ENCODE measurements at places on chromosomes 3 and 15.

GRCh38 chr3:78174821-78175220, 1134.9 kb downstream of the ROBO2 start:
- no peak for DNase-seq

- no peak for DNase-seq
Observed at GRCh38 chr3:24985668-24986067, 442.4 kb upstream of the RARB start.

- no peak for DNase-seq
Observed at GRCh38 chr3:173000553-173000952, 140.5 kb downstream of the SPATA16 start.

GRCh38 chr3:2984005-2984830, 126.0 kb downstream of the IL5RA start:
- DNase-seq = no peak

DNA sequence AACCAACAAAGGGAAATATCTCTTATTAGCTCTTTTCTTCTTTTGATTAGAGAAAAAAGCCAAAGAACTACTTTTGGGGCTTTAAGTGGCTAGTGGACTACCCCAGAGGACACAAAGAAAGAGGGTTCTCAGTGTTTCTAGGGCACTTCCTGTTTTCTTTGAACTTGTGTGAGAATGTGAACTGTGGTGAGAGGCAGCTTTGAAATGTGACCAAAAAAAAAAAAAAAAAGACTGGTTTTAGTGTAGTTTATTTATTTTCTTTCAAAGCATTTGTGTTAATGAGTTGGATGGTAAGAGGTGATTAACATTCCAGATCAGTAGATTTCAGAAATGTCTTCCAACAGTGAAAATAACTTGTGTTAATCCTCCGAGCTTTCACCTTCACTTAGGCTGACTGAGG, 32.4 kb downstream of the SELENOT start:
- DNase-seq = no peak

DNA sequence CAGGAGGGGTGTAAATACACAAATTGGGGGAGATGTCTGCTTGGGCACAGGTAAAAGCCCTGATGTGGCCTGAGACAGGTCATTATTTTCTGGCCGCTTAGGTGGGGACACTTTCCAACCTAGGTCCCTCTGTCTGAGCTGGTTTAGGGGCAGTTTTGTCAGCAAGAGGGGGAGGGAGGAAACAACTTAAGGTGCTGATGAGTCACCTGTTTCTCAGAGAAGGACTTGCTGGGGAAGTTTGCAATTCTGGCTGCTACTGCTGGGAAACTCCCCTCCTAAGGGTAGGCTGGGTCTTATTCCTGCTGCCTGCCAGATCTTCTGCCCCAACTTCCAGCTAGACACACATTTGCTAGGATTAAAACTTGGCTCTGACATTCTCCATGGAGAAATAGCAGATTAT, 4.8 kb upstream of the RHOV start:
- DNase-seq = no peak

- no peak for DNase-seq
Observed at GRCh38 chr3:29291260-29291981, 10.6 kb downstream of the RBMS3 start.

- no peak for DNase-seq
Observed at GRCh38 chr15:85642065-85642692, 152.5 kb downstream of the KLHL25 start.

GRCh38 chr3:54481606-54482365, 359.4 kb downstream of the CACNA2D3 start:
- no peak for DNase-seq

DNA sequence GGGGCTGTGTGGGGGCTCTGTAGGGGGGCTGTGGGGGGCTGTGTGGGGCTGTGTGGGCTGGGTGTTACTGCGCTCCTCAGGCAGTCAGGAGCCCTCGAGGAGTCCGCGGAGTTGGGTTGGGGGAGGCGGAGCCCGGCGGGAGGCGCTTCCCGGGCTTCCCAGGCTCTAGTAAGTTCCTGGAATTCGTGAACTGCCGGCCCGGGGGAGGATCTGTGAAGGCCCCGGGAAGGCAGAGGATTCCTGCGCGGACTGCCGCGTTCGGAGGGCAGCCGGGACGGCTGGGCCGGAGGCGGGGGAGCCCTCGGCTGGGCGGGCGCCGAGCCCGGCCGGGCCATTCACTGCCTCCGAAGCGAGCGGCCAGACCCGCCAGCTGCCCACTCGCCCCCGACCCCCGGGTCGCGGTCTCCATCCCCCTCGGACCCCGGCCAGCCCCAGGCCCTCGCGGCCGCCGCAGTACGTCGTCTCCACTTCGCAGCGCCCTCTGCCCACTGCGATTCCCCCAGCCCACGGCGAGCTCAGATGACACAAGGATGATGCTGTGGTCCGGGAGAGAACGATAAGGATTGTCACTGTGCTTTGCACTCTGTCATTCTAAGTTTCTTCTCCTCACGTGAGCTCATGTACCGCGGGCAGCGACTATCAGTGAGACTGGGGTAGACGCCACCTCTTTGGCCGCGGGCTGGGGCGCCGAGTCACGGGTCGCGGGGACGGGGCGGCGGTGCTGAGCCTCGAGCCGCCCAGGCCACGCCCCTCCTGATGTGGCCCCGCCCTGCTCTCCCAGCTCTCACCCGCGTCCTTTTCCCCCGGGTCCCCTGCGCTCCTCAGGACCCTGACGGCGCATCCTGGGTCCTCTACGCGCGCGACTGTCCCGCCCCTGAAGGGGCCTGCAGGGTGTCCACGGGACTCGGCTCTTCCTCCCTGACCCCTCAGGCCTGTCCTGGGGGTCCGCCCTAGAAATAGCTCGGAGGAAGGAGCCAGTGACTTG, 65.3 kb downstream of the KLF13 start:
- peak; percentile 51 for DNase-seq

- peak; percentile 62 for DNase-seq
Observed at GRCh38 chr3:49020330-49021212, 1.4 kb upstream of the NDUFAF3 start.

Measured in RKO (cell line).